Fibroblast of skin of left quadriceps (primary cell): ENCODE measurements at places on chromosomes 12 and 14.

DNA sequence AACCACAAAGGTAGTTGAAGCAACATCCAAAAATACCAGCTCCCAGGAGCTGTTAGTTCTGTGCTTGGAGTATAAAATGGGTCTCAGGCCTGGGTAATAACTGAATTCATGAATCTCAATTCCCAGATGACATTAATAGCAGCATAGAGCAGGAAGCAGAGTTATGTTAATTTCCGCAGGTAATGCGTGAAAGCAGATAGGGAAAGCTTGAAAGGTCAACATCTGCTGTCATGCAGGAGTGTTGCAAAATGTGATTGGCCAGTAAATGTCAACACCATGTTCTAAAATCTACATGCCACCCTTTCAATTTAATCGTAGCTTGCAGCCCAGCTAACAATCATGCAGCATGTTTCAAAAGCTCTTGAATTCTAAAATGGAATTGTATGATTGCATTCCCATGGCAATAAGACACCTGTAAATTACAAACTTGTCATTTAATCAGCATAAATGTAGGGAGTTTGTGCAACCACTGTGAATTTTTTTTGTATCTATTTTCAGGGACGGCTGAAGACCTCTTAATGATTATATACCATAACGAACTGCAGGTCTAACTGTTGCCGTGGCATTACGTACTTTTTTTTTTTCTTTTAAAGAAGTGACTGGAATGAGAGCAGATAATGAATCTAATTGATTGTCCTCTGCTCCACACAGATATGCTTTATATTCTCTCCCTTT is 635.8 kb upstream of the FOXG1 start:
- no peak for DNase-seq

DNA sequence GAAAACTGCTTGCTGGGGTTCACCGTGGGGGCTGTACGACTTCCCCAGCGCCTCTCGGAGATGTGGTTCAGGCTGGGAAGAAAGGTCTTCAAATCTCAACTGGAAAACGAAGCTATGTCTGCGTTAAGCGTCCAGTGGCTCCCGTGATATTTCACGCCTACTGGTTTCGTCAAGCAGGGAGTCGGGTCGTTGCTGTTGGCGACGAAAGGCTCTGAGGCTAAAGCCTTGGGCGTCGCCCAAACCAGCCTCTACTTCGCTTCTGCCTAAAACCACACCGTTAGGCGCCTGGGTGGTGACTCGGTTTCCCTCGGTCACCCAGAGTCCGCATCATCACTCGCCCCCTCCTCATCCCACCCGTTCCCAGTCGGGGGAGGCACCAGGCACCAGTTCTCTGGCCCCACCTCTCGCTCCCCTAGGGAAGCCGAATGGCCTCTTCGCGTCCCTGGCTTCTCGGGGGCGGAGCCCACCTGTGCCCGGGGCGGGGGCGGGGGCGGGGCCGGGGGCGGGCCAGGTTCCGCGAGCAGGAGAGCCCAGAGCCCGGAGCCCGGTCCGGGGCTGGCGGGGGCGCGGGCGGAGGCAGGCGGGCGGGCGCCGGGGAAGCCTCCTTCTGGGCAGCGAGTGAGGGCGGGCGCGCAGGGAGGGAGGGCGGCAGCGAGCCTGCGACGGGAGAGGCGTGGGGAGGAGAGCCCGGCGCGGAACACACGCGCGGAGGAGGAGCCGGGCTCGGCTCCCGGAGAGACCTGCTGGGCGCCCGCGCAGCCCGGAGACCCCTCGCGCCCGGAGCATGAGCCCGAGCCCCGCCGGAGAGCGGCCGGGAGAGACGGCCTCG is at the start of gene B4GALNT3:
Gene B4GALNT3 (plus strand): TSS at position 510 of the 829 bp plus-strand sequence. CDS start 438 bp downstream, outside the sequence.
- no peak for DNase-seq

DNA sequence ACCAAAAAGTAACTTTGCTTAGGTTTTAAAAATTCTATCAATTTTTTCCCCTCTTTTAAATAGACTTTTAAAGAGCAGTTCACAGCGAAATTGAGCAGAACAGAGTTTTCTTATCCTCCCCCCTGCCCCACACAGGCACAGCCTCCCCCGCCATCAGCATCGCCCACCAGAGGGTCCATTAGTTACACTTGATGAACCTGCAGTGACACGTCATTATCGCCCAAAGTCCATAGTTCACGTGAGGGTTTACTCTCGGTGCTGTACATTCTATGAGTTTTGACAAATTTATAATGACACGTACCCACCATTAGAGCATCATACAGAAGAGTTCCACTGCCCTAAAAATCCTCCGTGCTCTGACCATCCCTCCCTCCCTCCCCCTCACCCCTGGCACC is 58.4 kb downstream of the FZD10 start:
- no peak for DNase-seq

DNA sequence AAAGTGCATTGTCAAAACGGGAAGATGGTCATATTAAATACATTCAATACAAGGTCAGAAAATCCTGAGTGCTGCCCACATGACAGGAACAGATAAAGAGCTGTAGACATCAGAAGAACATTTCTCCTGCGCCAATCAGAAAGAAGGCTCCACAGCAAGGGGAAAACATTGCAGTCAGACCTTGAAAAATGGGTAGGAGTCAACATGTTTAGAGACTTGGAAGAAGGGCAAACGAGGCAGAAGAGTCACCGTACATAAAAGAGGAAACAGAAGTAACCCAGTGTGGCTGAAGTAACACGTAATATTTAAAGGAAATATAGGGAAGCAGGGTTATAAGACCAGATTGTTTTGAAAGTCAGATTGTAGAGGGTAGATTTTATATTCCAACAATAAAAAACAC is 11.9 kb downstream of the SPPL3 start:
- no peak for DNase-seq

GRCh38 chr14:98233656-98234055 is 1038.3 kb downstream of the BCL11B start:
- DNase-seq: no peak

GRCh38 chr14:96583569-96584041 is 81.4 kb downstream of the PAPOLA start:
- no peak for DNase-seq

- DNase-seq: no peak
Measured at GRCh38 chr12:100661300-100661951, 87.9 kb downstream of the GAS2L3 start.

DNA sequence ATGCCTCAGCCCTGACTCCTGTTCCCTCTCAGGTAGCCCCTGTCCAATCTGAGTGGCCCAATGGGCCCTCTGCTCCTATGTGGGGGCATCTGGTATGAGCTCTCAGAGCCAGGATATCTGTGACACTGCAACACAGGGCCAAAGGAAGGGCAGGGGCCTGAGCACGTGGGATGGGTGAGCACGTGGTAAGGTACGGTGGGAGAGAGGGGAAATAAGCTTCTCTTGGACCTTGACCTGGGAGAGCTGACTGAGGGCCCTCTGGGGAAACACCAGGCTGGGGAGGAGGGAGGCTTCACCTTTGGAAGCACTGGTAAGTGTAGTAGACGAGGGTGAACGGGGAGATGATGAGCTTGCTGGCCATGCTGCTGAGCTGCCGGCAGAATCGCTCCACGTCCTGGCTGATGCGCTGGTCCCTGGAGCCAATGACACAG is 6.7 kb downstream of the ABCD4 start:
- DNase-seq: no peak

DNA sequence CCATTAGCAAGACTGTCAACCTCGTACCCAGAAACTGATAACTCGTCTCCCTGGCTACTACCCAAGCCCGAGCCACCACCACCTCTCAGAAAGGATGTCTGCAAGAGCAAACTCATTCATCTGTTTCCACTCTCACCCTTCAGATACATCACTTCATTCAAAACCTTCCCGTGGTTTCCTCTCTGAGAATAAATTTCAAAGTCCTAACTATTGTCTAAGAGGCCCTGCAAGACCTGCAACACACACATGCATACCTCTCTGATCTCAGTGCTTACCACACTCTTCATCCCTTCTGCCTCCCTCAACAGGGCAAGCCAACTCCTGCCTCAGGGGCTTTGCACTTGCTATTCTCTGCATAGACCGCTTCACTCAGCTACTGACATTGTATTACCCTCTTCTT is 40.6 kb downstream of the PPP1R13B start:
- DNase-seq: no peak

- DNase-seq: no peak
Measured at GRCh38 chr14:50233951-50234250, 2.5 kb upstream of the SOS2 start.

GRCh38 chr14:66782853-66783252 is 274.9 kb downstream of the GPHN start:
- DNase-seq: no peak

DNA sequence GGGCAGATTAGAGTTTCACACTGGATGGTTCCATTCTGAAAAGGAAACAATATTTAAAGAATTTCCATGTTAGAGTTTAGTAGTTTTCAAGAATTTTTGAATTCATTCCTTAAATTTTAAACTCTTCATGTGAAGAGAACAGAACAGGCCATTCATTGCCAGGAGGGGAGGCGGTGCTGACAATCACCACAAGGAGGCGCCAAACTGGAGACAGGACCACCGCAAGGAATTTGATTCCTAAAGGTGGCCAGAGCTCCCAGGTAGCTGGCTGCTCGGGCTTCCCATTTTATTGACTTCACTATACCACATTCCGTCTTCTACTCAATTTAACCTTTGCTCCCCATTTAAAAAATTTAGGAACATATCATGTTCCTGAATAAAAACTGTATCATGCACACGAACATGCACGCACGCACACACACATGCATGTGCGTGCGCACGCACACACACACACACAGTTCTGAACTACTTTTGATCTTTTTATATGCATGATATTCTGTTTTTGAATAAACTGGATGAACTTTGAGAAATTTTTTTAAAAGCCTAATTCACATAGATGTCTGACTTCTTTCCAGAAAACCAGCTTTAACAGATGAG is 101.2 kb downstream of the NELL2 start:
- DNase-seq: no peak

DNA sequence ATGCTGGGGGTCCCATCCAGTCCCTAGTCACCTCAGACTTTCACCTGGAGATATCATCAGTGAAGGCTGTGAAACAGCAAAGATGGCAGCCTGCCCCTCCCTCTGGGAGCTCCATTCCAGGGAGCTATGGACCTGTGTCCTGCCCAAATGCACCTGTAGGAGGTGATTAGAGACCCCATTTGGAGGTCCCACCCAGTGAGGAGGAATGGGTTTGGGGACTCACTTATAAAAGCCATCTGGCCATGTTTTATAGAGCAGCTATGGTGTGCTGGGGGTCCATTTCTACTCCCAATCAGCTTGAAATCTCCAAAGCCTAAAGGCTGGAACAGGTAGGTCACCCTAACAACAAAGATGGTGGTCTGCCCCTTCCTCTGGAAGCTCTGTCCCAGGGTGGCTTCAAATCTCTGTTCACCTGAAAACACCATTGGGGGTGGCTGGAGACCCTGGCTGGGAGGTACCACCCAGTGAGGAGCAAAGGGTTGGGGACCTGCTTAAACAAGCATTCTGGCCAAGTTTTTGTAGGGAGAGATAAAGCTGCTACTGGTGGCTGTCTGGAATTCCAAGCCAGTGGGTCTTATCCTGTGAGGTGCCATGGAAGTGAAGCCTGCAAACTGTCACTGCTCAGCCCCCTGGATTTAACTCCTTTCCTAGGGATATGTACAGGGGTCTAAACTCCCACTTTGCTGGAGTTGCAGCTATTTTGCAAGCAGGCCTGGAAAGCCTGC is 182.3 kb downstream of the RASSF9 start:
- no peak for DNase-seq

DNA sequence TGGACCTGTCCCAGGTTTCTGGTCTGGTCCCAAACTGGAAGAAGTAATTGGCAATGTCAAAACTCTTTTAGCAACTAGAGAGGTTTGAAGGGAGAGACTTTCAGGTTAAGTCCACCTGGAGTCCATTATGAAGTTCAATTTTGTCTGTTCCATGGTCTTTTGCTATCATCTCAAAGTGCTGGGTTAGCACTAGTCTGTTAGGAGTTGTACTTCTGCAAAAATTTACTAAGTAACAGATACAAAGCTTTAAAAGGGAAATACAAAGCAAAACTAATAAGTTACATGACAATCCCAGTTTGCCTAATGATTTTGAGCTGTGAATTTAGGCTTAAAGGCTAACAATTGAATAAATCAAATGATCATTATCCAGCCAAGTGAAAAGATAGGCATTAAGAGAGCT is 643.9 kb downstream of the C12orf50 start:
- DNase-seq: no peak

- DNase-seq: peak; percentile 88
Measured at GRCh38 chr12:71865166-71865713, 25.7 kb downstream of the TBC1D15 start.

DNA sequence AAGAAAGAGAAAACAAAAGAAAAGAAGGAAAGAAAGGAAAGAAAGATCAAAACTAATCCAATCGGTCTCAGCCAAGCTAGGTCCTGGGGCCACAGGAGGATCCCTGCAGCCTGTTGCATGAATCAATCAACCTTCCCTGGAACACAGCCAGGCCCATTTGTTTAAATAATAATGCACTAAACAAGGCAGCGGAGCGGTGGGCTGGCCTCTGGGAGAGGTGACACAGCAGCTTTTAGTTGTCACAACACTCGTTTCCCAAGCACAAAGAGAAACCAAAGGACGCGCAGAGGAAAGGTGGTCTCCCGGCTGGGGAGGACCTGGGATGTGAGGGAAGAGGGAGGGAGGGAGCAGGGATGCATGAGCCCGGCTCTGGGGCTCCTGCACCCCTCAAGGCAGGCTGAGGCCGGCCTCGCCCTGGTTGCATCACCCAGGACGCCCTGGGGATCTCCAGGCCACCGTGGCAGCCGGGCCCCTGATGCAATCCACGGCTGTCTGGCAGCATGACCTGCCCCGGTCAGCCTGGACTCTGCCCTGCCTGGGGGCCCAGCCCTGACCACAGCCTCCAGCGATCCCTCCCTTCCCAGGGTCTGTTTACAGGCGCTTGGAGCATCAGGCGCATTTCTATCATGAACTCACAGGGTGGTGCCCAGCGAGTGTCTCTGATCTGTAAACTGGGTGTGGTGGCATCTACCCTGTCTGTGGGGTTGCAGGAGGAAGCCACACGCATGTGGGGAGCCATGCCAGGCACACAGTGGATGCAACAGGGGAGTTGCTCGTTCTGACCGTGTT is 32.5 kb downstream of the MMP17 start:
- DNase-seq: peak; percentile 20

DNA sequence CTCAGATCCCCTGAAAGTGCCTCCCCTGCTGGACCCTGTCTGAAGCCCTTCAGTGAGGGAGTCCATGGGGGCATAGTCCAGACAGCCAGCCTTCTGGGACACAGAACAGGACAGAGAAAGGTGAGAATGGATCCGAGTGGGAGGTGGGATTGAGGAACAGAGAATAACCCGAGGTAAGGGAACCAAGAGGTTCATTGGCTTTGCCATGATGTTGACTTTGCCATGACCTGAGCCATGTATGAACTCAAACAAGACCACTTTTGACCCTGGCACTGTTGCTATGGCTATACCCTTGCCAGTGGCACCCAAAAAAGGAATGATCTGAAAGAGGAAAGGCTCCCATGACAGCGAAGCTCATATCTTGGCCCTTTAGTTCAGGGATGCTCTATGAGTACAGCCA is 22.6 kb upstream of the VDR start:
- DNase-seq: no peak
